CD4-positive, alpha-beta T cell treated with Interleukin-15 for 4 hours (primary cell): ENCODE measurements at places on chromosomes 6 and 20.

GRCh38 chr20:24842274-24842917 is 106.7 kb upstream of the CST7 start:
- no peak for DNase-seq

- DNase-seq = no peak
Observed at GRCh38 chr20:57332105-57333089, 2.8 kb downstream of the SPO11 start.

GRCh38 chr20:10622657-10623418 is 51.0 kb downstream of the JAG1 start:
- DNase-seq = no peak

DNA sequence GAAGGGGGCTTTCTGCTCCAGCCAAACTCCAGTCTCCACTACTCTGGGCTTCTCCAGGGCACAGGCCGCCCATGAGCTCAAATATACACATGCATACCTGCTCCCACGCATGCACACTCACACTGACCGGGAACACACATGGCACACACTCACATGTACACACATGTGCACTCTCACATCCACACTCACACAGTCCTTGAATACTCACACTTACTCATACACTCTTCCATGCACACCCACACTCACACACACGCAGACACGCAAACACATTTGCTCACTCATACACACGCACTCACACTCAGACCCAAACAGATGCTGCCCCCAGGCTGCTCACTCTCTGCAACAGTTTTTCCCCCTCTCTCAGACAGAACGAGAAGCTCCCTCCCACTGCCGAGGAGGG is 7.0 kb downstream of the GDAP1L1 start:
- DNase-seq = no peak
